ENCODE measurements at places on chromosomes 4 and X.

GRCh38 chr4:76487621-76488020 is 52.6 kb downstream of the SHROOM3 start:
- no peak for DNase-seq

- DNase-seq: no peak
Measured at GRCh38 chr4:92615049-92615448, 311.3 kb downstream of the GRID2 start.

DNA sequence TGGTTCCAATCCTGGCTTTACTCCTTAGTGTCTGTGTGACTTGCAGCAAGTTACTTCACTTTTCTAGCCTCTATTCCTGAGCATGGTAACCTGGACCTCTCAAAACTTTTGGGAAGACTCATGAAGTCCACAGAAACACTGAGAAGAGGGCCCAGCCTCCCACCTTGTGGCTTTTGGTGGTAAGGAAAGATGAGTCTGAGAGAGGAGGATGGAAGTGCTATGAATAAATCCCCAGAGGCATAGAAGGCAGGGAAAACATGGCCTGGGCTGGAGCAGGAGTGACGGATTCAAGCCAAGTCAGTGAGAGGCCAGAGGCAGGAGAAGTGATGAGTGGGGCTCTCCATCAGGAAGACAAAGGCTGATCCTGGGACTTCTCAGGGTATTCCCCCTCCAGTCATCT is 10.9 kb upstream of the MAGEA4 start:
- no peak for DNase-seq

- DNase-seq: no peak
Measured at GRCh38 chr4:6031846-6032245, 13.6 kb upstream of the C4orf50 start.

GRCh38 chrX:48616576-48616975 is 19.3 kb downstream of the WDR13 start:
- no peak for DNase-seq

GRCh38 chr4:74933562-74934015 is 673 bp downstream of the PARM1 start:
- DNase-seq: no peak

GRCh38 chr4:26782830-26783202 is 77.8 kb upstream of the STIM2 start:
- DNase-seq: no peak

DNA sequence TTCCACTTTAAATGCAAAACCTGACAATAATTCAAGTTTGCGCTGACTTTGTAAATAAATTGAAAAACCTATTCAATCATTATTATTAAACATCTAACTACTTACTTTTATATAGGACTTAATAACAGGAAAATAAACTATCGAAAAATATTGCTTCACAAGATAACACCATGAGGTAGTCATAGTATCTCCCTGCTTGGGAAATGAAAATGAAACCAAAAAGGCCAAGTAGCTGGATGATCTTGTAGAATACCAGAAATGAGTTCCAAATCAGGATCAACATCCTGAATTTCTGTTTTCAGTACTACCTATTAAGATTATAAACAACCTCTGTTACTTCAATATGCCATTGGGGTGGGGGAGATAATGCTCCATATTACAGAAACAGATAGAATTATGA is 58.9 kb downstream of the CHIC2 start:
- DNase-seq: no peak

DNA sequence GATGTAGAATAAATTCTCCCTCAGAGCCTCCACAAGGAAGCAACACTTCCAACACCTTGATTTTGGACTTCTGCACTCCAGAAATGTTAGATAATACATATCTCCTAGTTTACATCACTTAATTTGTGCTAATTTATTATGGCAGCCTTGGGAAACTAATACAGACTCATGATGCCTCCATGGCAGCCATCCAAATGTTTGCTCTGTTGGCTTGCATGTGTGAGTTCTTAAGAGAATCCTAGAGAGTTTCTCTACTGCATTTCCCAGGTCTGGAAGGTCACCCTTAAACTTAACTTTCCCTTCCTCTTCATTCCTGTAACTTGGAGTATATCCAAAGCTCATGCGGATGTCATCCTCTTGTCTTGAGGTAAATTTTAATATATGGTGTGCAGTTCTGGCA is 956.1 kb downstream of the ADGRL3 start:
- DNase-seq: no peak

DNA sequence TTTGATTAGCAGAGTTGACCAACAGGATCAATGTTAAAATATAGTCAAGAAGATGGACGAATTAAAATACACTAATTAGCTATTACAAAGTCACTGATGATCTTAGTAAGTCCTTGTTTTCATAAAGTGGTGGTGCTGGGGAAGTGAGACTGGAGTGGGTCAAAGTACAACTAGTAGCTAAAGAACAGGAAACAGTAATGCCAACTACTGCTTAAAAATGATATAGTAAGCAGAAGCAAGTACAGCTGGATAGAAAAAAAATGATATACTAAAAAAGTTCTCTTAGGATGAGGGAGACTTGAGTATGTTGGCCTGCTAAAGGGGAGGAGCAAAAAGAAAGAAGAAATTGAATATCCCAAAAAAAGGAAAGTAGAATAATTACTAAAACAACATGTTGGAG is 580.8 kb upstream of the FTHL17 start:
- no peak for DNase-seq

DNA sequence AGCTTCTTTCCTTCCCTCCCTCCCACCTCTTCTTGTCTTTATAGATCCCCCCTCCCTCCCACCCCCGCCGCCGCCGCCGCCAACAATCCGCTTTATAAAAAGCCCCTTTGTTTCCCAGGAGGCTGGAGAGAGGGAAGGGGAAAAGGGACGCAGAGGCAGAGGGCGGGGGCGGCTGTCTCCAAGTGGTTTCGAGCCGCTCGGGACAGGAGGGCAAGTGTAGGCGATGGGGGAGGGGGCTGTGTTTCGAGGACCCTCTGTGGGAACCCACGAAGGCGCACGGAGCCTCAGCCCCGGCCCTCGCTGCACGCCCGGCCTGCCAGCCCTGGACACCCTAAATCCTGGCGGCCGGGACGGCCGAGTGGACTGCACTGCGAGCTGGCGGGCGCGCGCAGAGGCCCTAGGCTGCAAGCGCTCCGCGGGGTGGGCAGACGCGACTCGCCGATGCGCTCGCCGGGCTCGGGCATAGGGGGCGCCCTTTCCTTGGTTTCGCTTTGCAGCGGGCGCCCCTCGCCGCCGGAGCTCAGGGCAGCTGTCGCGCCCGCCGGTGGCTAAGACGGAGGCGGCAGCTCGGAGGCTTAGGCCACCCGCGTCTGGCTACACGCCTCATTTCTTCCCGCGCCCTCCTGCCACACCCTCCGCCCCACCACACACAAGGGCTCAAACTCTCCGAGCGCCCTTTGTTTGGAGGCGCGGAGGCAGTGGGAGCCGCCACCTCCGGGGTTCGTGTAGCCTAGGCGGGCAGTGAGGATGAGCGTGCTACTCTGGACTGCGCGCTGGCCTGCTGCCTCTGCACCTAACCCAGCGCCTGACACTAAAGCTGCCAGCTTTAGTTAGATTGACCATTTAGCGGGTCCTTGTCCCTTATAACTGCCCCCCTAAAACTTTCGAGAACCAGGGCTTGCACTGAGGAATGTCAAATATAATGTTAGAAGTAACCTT is 2.2 kb downstream of the MAMLD1 start:
- DNase-seq: peak; percentile 85

GRCh38 chrX:20609916-20610415 is 343.3 kb upstream of the RPS6KA3 start:
- DNase-seq: no peak

GRCh38 chr4:83810428-83810827 is 274.5 kb downstream of the GPAT3 start:
- no peak for DNase-seq

- no peak for DNase-seq
Measured at GRCh38 chr4:43411226-43411625, 518.7 kb downstream of the GRXCR1 start.

- DNase-seq: no peak
Measured at GRCh38 chr4:139368998-139369397, 66.7 kb upstream of the NDUFC1 start.

DNA sequence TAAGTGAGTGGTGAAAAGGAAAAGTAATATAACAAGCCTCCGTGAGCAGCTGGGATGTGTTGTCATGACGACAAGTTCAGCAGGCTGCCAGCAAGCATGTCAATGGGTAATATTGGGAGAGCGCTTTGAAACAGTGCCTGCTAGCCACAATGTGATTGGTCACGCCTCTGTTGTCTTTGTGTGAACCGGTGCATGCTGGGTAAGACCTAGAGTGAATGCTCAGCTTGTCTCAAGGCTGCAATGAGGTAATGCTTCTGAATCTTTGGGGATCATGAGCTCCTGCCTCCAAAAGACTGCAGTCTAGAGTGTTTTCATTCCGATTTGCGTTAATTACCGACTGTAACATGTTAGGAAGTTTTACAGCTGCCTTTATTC is 54.9 kb downstream of the STOX2 start:
- peak; percentile 91 for DNase-seq

GRCh38 chr4:40058121-40058520 is 1.5 kb downstream of the N4BP2 start:
- no peak for DNase-seq

DNA sequence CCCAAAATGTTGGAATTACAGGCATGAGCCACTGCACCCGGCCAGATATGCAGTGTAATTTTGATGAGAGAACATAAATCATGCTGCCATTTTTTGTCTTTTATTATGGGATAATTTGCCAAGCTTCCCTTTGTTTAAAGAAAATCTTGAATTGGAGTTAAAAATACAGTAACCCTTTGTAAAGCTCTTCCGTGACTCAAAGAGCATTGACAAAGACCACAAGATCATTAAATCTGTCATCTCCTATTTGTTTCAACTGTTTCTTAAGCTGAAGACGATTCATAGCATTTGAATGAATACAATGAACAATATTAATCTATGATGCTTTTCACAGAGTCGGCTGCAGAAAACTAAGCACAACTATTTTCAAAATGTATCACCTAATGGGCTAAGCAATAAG is 132.6 kb downstream of the ANAPC4 start:
- no peak for DNase-seq

DNA sequence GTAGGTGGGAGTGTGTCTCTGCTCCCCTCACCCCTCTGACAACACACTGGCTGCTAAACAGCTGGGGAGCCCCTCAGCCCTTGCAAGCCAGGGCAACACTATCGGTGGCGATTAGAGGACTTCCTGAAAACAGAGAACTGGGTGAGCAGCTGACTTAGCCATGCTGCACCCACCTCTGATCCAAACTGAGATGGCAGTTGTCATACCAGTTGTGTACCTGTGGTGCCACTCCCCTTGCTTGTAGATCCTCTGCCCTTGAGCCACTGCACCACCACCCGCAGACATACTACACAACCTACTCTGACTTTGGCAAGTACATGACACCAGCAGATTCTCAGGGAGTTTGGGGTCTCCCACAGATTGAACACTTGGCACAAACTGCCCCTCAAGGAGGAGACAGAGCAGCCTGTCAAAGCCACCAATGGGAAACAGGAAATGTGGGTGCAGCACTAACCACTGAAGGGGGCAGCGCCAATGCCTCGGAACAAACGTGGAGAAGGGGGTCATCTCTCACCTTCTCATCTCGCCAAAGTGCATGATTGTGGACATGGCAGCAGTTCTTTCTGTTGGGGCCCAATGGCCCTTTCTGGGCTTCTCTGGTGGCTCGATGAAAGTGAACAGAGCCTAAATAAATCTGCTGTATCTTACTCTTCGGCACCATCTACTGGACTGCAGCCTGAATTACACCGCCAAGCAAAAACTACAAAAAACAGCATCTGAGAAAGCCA is 119.8 kb downstream of the NEK1 start:
- no peak for DNase-seq

DNA sequence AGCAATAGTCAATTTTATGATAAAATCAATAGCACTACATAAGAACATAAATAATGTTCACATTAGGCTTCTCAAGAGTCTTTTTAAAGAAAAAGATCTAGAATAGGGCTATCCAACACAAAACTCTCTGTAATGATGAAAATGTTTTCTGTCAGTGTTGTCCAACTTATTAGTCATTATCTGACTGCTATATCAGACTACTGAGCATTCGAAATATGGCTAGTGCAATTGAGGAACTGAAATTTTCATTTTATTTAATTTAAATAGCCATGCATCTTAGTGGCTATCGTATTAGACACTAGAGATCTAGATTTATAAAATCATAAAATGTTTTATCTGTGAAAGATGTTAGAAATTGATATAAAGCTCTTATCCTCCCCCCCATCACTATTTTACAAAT is 26.0 kb downstream of the PARM1 start:
- DNase-seq: no peak

DNA sequence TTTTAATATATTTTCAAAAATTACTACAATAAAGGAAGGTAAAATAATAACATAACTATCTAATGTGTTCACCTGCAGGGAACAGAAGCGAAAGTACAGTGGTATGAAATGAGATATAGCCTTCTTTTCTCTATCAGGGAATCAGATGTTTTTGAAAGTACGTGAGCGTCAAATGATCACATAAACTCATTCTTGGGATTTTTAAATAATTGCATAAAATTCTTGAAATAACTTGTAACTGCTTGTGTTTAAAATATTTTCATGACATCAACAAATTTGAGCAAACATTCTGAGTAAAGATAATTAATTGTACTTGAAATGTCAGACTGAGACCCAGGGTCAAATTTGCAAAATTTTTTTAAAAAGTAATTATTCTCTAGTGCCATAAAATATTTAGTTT is 193.5 kb upstream of the NEIL3 start:
- DNase-seq: no peak

DNA sequence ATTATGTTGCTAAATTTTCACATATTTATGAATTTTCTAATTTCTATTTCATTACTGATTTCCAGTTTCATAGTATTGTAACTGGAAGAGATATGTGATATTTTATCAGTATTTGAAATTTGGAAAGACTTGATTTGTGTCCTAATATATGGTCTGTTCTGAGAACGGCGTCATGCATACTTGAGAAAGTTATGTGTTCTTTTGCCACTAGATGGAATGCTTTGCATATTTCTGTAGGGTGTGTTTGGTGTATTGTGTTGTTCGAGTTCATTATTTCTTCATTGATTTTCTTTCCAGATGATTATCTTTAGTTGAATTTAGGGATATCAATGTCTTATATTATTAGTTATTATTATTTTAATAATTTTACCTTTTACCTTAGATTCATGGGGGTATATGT is 110.6 kb upstream of the ITM2A start:
- DNase-seq: no peak

DNA sequence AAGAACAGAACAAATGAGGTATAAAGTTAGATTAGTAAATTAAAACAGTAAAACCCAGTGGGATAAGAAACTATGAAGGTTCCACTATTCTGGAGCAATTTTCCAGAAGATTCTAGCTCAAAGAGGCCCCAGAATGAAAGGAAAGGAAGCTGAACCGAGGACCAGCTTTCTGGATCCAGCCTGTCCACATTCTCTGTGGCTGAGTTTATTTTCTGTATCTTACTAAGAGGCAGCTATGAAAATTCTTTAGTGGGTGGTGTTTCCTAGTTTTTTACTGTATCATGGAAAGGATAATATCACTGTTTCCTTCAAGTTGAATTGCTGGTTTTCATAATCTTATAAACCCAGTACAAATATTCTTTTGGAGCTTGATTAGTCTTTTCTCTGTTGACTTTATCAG is 11.8 kb downstream of the DAPP1 start:
- DNase-seq: no peak

GRCh38 chr4:16875487-16875886 is 23.0 kb downstream of the LDB2 start:
- DNase-seq: no peak
